ENCODE measurements at places on chromosomes 6 and 20.

DNA sequence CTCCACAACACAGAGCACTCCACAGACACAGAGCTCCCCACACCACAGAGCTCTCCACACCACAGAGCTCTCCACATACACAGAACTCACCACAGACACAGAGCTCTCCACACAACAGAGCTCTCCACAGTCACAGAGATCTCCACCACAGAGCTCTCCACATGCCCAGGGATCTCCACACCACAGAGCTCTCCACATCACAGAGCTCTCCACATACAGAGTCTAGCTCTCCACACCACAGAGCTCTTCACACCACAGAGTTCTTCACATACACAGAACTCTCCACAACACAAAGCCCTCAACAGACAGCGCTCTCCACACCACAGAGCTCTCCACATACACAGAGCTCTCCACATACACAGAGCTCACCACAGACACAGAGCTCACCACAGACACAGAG, 55.3 kb downstream of the ERMARD start:
- DNase-seq: no peak

DNA sequence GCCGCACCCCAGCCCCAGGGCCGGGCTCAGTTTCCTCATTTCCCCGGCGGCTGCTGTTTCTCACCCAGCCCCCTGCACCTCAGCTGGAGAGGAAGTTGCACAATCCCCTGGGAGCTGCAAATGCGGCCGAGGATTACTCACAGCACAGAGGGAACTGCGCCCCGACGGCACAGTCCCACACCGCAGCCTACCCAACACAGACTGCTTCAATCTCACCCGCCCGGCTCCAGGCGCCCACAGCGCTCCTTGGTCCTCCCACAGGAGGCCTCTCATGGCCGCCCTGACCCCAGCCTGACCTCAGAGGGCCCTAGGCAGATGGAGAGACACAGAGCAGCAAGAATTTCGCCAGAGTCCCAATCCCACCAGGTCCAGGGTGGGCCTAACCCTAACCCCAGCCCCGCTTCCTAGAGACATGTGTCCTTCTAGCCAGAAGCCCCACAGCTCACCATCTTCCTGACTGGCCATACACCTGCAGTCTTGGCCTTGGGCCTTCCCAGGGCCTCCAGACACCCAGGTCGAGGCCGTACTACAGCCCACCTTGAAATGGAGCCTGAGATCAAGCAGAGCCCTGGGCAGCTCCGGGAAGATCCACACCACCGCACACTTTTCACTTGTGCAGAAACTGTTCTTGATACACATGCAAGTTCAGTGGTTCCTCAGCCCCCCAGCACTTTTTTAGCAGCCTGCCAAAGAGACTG, 11.7 kb downstream of the TFEB start:
- DNase-seq: peak; percentile 53

DNA sequence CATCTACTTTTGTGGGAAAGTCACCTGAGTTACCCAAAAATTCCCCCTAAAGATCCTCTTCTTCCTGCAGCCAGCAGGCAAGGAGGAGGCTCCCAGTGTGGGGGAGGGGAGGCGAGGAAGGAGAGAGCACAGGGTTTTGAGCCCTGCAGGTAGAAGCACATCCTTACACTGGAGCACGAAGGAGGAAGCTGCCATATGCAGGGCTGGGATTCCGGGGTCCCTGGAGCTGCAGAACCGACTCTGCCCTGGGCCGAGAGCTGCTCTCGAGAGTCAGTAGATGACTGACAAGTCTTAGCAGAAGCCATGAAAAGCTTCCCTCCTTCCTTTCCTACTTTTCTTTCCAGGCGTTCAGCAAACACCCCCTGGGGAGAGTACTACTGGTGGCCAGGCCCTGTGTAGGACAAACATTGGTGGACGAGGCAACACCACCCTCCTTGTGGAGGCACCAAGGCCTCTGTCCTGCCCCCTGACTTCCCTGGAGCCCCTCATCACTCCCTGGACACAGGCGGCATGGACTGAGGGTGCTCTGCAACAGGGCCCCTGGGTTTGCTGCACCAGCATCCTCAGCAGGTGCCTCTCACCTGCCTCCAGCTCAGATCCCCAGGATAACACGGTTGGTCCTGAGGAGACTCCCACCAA, 211.7 kb upstream of the CST7 start:
- DNase-seq: no peak

- DNase-seq: no peak
These were observed 35.1 kb downstream of the RRBP1 start for GRCh38 chr20:17646961-17647301.

GRCh38 chr20:7775072-7775471, 165.2 kb downstream of the HAO1 start:
- no peak for DNase-seq

DNA sequence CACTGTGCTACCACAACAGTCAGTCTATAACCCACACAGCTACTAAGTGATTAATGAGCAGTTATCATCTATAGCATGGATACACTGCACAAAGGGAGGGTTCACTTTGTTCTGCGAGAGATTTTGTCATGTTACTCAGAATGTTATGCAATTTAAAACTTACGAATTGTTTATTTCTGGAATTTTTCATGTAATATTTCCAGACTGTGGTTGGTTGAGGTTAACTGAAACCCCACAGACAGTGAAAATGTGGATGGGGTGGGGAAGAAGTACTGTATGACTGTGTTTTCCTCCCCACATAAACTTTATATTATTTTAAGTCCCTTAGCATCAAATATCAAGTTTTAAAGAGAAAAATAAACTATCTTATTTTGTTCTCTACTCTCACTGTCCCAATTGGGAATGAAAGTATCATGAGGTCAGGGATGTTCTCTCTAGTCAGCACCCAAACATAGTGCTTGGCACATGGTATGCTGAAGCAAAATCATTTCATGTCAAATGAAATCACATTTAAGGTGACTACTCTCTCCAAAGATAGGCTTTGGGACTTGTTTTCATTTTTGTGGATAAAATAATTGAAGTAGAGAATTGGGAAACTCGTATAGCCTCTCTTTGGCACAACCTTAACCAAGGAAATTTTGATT, 25.4 kb downstream of the DOP1A start:
- DNase-seq: no peak

DNA sequence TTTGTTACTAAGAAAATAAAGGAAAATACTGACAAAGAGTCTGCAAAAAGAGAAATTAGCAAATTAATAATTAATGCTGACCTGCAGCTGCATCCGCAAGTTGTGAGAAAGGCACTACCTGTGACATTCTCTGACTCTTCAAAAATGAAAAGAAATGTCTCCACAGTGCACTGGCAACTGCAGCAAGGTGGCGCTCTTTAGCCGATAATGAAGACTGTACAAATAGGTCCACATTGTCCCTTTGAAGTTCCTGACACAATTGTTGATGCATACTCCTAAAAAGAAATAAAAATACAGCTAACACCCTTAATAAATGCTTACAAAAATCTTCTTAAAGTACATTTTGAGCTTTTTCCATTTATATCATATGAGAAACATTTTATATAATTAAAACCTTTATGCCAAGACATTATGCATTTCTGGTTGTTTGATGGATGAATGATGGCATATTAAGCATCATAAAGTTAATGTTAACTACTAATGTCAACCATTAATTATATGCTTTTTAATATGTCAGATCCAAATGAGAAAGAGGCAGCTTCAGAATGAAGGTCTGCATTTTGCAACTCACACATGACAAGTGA, 96.5 kb downstream of the MMS22L start:
- DNase-seq: peak; percentile 50

Measured in H9 (cell line).